KG1 (cell line): ENCODE measurements at places on chromosomes 2 and 18.
A peak's percentile ranks its signal among the peaks of the same experiment; 100 is the strongest.

- DNase-seq = no peak
Measured at GRCh38 chr2:206480161-206480560, 36.8 kb downstream of the ADAM23 start.

DNA sequence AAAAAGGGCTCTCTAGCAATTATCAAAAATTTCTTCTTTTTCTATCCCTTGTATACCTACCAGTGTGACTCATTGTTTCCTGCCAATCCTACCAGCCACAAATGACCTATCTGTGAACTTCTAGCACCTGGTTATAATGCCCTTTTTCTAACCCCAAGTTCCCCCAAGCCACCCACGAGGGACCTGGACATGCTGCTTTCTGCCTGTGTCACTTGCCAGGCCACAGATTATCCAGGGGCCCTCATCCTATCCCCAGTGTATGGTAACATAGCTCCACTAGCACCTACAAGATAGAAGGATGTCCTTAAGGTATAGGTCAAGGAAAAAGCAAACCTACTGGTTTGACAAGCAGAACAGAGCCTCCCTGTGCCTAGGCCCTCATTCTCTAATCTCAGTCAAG, 26.8 kb downstream of the AAK1 start:
- DNase-seq = no peak

- no peak for DNase-seq
Measured at GRCh38 chr18:45626330-45627203, 11.3 kb downstream of the SLC14A2 start.

GRCh38 chr2:211673133-211673905, 865.3 kb downstream of the ERBB4 start:
- DNase-seq = no peak

GRCh38 chr2:209830722-209831465, 59.3 kb downstream of the UNC80 start:
- no peak for DNase-seq

DNA sequence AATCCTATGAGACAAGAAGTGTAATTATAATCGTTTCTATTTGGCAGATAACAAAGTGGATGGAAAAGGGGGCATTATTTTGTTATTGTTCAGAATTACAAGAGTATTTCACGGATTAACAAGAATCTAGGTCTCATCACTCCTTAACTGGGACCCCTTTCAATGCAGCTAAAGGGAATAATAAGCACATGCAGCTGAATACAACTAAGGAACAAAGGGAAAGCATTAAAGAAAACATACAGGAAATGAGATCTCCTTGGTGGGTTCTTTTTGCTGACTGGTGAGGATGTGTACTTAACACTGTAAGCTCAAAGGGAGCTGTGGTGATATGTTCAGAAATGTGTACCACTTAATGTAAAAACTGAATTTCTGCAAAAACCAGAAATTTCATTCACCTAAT, 140.5 kb upstream of the WDSUB1 start:
- DNase-seq = no peak

DNA sequence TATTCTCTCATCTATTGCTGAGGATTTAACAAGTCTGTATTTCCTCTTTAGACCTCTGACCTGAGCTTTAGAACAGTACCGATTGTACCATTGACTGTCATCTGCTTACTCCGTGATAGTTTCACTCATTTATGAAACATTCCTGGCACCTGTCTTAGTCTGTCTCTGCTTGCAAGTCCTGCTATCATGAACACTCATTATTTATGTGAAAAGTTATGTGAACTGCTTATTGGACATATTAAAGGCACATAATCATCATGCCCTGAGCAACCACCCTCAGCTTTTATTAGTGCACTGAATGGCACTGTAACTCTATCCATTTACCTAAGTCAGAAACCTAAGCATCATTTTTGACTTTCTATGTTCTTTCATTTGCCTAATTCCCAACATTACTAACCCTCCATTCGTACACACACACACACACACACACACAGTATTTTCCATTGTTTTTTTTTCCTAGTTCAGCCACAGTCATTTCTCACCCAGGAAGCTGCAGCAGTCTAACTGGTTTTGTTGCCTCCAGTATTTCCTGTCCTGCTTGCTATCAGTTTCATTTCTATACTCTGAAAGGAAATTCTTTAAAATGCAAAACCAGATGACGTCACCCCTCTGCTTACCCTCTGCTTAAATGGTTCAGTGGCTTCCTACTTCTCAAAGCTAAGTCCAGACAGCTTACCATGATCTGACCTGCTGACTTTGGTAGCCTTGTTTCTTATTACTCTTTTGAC, 146.1 kb downstream of the HAUS1 start:
- peak; percentile 50 for DNase-seq

- no peak for DNase-seq
Measured at GRCh38 chr2:190786404-190787166, 94.0 kb upstream of the GLS start.

DNA sequence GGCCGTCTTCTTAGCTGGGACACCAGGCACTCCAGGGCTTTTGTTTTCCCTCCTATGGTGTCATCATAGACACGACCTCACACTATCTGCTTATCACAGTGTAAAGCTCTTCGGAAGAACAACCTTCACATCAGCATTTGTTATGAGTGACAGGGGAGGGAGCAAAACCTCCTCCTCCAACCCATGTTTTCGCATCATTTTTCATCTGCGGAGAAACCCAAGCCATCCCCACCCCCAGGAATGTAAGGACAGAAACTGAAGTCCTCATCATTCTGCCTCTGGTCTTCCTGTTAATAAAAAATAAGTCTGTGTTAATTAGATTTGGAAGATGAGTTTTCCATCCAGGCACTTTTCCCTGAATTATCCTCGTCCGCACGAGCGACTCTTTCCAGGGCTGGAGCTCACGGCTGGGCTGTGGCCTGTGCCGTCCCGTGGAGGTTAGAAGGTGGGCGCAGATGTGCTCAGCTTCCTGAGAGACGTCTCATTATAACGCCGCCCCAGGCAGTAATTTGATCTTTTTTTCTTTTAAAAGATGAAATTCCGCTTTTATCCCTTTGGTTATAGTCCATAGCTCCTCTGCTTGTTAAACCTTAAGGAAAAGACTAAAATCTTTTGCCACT, 101.6 kb upstream of the TMEM18 start:
- no peak for DNase-seq

DNA sequence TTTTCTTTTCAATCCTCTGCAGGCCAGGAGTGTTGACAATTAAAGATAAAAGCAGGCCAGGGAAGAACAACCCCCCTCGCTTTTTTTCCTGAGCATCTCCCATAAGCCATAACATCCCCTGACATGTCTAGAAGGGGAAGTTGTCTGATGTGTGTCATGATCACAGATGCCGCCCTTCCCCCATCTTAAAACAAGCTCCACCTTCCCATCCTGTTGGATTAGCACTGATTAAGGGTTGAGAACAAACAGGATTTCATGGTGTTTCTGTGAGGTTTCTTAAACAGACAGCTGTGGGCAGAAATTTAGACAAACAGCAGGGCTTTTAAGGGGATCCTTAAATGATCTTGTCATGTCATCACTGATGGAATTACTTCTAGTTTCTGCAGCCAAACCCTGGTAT, 59.4 kb upstream of the UPP2 start:
- DNase-seq = no peak

DNA sequence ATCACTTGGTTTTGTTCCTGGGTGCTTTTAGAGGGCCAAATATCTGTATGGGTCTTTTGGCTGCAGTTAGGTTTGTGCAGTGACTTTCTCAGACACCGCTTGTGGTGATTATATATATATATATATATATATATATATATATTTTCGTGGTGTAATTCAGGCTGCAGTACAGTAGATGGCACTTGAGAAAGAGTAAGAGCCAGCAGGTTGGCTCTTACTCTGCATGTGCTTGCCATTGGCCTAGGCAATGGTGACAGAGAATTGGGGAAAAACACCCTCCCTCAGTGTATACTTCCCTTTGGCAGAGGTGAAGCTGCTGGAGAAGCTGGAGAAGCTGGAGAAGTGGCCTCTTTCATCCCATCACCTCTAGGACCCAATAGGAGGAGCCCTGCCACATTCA, 22.2 kb upstream of the MYL1 start:
- DNase-seq = no peak

DNA sequence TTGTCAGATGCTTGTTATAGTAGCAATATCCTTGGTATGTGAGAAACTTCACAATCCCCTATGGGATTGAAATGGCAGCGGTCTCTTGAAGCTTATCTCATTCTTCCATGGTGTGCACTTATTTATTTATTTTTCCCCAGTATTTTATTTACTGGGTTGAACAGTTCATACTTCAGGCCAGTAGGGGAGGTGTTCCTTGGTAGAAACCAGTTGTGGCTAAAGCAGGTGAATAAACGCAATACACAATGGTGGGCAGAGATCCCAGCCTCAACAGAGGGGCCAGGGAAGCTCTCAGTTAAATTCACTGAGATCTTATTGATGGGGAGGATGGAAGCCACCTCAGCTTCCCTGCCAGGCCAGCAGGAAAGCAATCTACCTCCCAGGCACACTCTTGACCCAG, 93.7 kb upstream of the SRD5A2 start:
- DNase-seq = no peak

GRCh38 chr2:241068136-241068941, 33.7 kb downstream of the MTERF4 start:
- no peak for DNase-seq

DNA sequence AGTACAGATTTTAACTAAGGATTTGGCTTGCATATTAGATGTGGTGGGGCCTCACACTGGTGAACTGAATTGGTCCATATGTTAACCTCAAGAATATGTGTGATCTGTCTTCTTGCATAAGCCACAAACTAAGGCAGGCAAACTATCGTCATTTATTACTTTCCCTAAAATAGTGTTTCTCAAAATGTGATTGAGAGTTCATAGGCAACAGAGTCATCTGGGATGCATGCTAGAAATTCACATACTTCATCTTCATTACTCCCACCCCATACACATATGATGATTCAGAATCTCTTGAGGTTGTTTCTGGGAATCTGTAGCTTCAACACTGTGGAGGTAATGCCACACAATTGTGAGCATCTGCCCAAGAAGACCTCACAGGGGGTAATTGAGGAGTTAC, 822.8 kb upstream of the CDH2 start:
- no peak for DNase-seq

GRCh38 chr18:11688972-11689668, at the start of gene GNAL:
Gene GNAL, plus strand, starts transcription at chr18:11689264. Its CDS starts 300 bp downstream, at chr18:11689564.
- peak; percentile 21 for DNase-seq

- peak; percentile 23 for DNase-seq
Measured at GRCh38 chr18:77765468-77765867, 515.8 kb downstream of the GALR1 start.

- no peak for DNase-seq
Measured at GRCh38 chr2:169478339-169478738, 955 bp upstream of the BBS5 start.

DNA sequence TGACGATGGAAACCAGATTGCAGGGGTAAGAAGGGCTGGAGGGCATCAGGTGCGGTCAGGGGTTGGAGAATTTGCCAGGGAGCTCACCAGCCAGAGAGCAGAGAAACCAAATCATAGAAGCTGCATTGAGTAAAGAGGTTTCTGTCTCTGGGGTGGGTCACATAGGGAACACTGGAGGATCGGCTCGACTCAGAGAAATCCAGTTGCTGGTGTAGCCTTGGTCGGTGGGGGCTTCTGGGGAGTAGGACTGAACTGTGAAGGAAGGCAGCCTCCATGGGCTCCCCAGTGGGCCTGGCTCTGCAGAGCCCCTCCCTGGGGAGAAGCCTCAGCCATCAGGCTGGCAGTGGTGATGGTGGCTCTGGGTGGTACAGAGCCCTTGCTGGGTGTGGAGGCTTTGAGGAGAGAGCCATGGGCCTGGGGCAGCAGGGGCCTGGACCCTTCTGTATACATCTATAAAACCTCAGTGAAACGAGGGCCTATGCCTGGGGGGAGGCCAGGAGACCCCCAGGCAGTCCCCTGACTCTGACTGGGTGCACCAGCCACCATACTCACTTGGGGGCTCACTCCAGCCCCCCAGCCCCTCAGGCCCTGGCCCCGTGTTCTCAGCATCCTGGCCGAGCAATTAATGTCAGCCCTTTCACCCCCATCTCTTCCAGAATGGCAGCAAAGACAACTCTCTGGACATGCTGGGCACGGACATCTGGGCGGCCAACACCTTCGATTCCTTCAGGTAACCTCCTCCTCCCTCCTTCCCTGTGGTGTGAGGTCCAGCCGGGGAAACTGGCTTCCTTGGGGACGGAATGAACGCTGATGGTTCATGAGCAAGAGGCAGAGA, 124.5 kb downstream of the CTIF start:
- no peak for DNase-seq

GRCh38 chr2:100818003-100818605, 1.8 kb upstream of the NPAS2 start:
- DNase-seq = no peak

DNA sequence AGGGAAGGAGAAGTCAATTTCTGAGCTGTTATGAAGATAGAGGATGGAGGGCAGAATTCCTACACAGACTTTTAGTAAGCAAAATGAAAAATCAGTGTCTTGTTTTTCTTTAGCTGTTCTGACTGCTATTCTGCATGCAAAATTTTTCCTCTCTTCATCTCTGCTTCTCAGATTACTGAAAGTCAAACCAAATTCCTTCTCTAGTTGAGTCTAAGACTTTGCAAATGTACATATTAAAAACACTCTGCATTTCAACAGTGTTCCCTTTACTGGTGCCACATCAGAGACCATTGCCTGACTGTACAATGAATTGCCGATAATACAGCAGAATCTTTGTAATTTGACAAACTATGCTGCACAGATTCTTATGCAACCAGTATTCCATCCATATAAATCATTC, 198.8 kb downstream of the EXOC6B start:
- no peak for DNase-seq

GRCh38 chr2:237486819-237487448, at the start of gene MLPH:
Gene MLPH, plus strand, starts transcription at chr2:237487251. Its CDS starts 6,176 bp downstream, at chr2:237493427.
- DNase-seq = no peak

GRCh38 chr18:45398448-45398847, 216.8 kb upstream of the SLC14A2 start:
- no peak for DNase-seq

DNA sequence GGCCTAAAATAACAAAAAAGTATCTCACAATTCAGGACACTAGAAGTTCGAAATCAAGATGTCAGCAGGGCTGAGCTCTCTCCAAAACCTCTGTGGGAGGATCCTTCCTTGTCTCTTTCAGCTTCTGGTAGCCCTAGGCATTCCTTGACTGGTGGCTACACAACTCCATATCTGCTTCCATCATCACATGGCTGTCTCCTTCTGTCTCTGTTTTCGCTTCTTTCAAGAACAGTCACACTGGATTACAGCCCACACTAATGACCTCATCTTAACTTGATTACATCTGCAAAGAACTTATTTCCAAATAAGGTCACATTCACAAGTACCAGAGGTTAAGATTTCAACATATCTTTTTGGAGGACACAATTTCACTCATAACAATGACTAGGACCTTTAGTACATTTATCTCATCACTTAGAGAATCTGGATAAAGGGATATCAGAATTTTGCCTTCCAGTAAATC, 275.2 kb downstream of the IRS1 start:
- no peak for DNase-seq

GRCh38 chr2:191565647-191566198, 112.2 kb upstream of the NABP1 start:
- DNase-seq = peak; percentile 59
